ENCODE measurements at places on chromosomes 4 and X.

GRCh38 chrX:154135458-154136229 lies 8.4 kb upstream of the OPN1LW start:
- no peak for DNase-seq

DNA sequence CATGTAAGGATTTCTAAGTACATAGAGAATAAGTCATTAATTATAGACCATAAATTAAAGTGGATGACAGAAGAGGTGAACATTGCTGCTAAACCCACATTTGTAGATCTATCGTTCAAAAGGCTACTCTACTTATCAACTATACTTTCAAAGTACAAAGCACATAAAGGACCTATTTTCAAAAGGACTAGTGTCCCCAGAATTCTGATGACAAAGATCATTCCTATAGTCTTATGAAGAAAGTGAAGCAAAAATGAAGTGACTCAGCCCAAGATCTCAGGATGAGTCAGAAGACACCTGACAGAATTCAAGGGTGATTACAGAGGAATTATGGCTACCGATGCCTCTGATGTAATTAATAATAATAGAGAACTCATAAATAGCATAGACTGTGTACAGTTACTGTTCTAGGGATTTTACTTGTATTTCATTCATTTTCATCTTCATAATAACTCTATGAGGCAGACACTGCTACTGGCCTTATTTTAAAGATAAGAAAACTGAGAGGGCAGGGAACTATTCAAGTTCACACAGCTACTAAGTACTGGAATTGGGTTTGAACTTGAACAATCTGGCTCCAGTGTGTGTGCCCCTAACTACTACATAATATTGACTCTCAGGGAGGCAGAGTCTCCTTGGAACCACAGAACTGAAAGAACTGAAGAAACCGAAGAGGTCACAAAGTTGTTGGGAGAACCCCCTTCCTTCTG lies 17.1 kb downstream of the USP46 start:
- no peak for DNase-seq

GRCh38 chr4:154164931-154165839 lies 326.4 kb downstream of the DCHS2 start:
- no peak for DNase-seq

- no peak for DNase-seq
Observed at GRCh38 chrX:103498786-103499185, 20.5 kb downstream of the RAB40A start.

DNA sequence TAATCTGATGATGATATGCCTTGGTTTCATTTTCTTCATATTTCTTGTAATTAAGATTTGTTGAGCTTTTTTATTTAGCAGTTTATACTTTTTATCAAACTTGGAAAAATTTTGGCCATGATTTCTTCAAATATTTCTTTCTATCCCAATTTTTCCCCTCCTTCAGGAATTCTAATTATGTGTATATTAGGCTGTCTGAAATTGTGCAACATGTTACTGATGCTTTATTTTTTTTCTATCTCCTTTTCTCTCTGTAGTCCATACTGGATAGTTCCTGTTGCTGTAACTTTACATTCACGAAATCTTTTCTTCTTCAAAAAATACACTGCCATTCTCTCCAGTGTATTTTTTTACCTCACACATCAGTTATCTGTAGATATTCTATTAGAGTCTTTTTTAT lies 10.8 kb downstream of the THAP6 start:
- DNase-seq = no peak

DNA sequence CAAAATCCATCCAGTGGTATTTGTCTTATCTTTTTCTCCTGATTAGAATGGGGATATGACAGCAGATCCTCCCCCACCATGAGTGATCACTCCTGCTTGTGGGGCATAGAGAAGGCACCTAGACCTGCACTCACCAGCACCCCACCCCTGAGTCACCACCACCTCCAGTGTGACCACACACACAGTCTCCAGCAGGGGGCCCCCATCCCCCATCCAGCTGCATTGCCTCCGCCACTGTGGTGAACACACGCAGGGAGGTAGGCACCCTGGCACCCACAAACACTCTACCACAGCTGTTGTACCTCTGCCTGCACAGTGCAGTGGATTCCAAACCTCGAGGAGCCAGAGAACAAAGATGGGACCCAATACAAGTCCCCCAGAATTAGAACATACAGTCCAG lies 9.0 kb upstream of the MAGEA8 start:
- peak; percentile 9 for DNase-seq

- DNase-seq = no peak
Observed at GRCh38 chrX:71227370-71228062, 4.5 kb downstream of the GJB1 start.

- DNase-seq = no peak
Observed at GRCh38 chrX:13383907-13384306, 64.1 kb upstream of the ATXN3L start.

DNA sequence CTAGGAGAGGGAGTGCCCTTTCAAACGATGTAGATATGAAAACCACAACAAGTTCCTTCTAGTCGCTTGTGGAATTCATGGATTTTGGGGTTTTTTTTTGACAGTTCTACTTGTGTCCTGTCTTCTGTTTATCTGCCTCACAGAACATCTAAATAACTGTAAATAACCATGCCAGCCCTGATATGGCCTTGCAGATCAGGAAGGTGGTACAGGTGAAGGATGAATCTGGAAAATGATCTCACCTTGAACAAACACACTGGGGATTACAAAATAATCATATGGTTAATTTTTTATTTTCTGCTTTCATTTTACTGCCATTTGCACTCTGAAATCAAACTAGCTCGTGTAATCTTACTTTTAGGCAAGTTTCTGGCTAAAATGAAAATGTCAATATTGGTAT lies 37.2 kb downstream of the GPR82 start:
- no peak for DNase-seq

GRCh38 chr4:2059046-2059725 lies at the start of gene NAT8L:
Gene NAT8L, plus strand, starts transcription at chr4:2059327. Its CDS starts 185 bp downstream, at chr4:2059512.
- DNase-seq = no peak

GRCh38 chr4:29051381-29051965 lies 1668.7 kb upstream of the PCDH7 start:
- DNase-seq = no peak

- no peak for DNase-seq
Observed at GRCh38 chrX:112512509-112512908, 167.2 kb downstream of the LHFPL1 start.

DNA sequence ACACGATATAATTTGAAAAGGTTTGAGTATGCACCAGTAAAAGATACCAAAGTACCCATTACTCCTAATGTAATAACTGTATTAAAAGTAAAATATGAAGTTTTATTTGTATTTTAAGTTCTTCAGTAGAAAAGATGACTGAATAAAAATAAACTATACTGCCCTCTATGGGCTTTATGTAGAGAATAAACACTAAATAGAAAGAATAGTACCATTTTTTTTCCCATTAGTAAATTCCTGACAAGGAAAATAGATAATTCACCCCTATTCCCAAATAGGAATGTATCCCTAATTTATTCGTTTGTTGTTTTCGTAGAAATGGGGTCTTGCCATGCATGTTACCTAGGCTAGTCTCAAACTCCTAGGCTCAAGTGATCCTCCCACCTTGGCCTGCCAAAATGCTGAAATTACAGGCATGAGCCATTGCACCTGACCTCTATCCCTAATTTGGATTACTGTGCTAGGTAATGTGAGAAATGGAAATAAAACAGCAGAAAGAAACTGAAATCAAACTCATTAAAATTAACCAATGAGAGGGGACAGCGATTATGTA lies 73.6 kb upstream of the COX18 start:
- no peak for DNase-seq

GRCh38 chr4:100421361-100421978 lies 96.4 kb downstream of the EMCN start:
- no peak for DNase-seq

GRCh38 chr4:145446184-145446583 lies 35.5 kb upstream of the SMAD1 start:
- DNase-seq = no peak

- no peak for DNase-seq
Observed at GRCh38 chr4:41307638-41308037, 50.9 kb downstream of the UCHL1 start.

DNA sequence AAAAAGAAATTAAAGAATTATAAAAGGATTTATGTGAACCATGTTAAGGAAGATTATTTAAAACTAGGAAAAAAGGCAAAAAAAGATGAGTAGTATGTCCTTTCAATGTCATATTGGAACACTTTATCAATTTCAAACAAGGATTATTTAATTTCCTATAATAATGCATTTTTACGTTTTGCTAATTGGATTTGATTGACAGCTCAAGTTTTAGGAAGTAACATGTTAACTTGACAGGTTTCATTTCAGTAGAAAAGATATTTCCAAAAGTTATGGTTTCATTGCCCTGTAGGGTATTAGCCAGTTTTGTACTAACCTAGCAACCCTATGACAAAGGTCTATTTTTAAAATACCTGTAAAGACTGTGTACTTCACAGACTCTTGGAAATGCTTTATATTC lies 379.6 kb upstream of the ZFP42 start:
- DNase-seq = no peak

DNA sequence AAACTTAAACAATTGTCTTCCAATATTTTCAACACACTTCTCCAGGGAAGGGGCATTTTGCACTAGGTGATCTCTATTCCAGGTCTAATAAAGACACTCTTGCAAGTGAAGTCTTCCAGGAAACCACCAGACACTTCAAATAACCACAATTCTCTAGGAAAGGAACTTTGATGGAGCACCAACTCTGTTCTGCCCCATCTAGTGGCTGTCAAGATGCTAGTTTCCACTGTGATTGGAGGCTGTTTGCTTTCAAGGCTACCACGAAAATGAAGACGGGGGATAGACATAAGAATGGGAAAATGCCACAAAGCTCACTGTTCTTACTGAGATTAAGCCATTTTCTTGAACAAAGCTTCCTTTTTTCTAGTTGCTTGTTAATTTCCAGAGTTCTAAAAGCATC lies 100.6 kb upstream of the F9 start:
- DNase-seq = no peak

DNA sequence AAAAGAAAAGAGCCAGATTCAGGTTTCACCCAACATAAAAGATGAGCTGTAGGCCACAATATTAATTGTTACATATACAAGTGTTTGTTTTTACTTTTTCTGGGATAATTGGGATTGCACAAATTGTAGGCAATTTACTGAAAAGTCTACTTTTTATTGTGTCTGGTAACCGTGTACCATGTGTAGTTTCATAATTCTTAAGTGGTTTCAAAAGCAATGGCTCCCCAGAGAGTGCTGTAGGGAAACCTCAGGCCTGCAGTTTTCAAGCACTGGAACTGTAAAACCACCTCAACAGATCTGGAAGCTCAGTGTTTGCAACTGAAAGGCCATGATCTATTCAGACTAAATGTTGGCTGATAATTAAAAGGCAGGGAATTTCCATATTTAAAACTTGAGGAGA lies 53.9 kb upstream of the MMAA start:
- no peak for DNase-seq

GRCh38 chr4:142940425-142941330 lies 94.6 kb upstream of the INPP4B start:
- DNase-seq = no peak

DNA sequence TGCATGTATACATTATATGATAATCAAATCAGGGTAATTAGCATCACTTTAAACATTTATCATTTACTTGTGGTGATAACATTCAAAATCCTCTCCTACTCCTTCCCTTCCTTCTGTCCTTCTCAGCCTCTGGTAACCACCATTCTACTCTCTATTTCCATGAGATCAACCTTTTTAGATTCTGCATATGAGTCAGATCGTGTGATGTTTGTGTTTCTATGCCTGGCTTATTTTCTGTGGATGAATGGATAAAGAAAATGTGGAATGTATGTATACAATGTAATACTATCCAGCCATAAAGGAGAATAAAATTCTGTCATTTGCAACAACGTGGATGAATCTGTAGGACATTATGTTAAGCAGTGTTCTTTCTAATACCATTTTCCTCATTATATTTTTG lies 123.9 kb downstream of the NAA11 start:
- DNase-seq = no peak

DNA sequence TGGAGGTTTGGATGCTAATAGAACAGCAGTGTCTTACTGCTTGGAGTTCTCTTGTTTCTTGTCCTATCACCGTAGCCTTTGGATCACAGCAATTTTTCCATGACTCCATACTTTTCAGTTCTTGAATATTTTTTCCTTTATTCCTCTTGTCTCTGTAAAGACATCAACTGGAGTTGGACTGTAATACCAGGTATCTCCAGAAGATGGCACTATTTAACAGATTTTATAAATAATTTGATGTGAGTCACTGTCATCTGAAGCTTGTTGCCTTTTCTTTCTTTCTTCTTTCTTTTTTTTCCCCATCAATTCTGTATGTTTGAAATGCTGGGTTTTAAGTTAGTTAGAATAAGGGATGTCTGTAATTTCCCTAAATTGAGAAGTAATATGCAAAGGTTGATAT lies 24.1 kb downstream of the HPRT1 start:
- no peak for DNase-seq

DNA sequence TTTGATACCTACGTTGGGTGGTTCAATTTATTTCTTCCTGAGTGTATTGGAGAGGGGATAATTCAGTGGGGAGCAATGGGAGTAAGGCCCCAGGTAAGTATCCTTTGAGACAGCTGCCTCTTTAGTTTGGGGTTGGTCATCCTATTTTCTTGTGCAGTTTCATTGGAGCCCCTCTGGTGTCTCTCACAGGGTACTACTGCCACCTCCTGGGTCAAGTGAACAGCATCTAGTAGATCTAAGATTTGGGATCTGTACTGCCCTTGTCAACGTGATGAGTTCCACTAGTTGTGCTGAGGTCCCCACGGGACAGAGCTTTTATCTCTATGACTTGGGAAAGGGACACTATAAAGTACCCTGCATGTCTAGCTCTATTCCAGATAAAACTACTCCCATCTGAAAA lies 80.6 kb downstream of the PBDC1 start:
- DNase-seq = no peak

GRCh38 chr4:159206427-159206871 lies 103.6 kb downstream of the RAPGEF2 start:
- no peak for DNase-seq

- DNase-seq = no peak
Observed at GRCh38 chr4:61727286-61727685, 527.2 kb downstream of the ADGRL3 start.

GRCh38 chr4:130722361-130722760 lies 1626.4 kb downstream of the C4orf33 start:
- no peak for DNase-seq

- no peak for DNase-seq
Observed at GRCh38 chrX:10608099-10608498, 12.3 kb downstream of the MID1 start.

All from activated naive CD4-positive, alpha-beta T cell (primary cell).